ENCODE measurements at places on chromosomes 2 and 18.

DNA sequence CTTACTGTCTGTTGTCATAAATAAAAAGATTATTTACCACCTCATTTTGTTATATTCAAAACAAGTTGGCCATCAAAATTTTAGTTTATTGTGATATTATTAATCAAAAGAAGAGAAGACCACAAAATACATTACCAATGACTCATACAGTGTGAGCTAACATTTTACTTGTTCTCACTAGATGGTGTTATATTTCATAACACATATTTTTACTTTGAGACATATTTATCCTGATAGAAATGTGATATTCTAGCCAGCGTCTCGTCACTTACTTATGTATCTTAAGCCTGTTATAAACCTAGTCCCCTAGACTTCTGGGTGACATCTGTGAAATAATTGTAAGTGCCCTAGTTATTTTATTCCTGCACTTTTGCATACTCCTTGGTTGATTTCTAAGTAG, 263.2 kb downstream of the CDH7 start:
- no peak for DNase-seq

DNA sequence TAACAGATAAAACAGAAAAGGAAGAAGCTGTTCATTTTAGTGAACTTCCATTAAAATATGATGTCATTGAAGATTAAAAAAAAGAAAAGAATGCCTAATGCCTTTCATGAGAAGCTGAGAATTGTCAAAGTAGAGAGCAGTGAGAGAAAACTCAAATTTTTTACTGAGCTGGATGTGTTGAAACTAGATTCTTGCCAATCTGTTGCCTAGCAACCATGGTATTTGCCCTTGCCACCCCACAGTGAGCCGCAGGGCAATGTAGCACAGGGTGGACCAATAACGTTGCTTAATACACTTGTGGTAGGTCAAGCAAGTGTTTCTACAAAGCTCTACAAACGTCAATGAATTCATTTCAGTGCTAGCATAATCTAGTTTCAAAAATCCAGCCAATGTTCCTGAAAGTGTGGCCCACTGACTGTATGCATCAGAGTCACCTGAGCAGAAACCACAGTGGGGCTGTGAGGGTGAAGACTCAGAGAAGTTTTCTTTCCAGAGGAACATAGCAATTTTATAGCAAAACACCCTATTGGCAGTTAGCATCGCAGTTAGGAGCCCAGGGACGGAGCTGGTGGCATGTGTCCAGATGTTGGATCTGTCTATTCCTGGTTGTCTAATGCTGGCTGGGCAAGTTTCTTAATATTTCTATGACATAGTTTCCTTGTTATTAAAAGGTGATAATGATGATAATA, 132.2 kb downstream of the DOCK10 start:
- no peak for DNase-seq

GRCh38 chr2:99805930-99806476, 316.2 kb upstream of the REV1 start:
- no peak for DNase-seq

DNA sequence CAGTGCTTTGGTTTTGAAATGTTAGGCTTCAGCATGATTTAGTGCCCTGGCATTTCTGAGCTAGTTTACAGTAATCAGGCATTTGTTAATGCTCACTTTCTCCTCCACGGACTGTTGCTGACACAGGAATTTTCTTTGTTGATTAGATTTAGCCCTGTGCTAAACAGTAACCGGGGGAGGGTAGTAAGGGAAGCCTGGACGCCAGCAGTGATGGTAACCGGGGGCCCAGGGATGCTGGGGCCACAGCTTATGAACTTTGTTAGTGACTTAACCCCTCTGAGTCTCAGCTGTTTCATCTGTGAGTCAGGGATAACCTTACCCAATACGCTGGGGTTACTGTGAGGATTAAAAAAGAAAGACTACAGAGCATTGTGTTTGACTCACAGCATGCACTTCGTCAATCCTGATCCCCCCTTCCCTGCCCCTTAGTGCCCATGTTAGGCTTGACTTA, 33.5 kb downstream of the KLHL29 start:
- DNase-seq = no peak

GRCh38 chr2:121897335-121897970, 142.0 kb downstream of the TSN start:
- DNase-seq = no peak

- no peak for DNase-seq
These were observed 27.6 kb downstream of the STK17B start for GRCh38 chr2:196143730-196144131.

GRCh38 chr2:174972924-174973323, 32.3 kb downstream of the CHN1 start:
- no peak for DNase-seq

GRCh38 chr2:213098612-213099011, 52.8 kb downstream of the IKZF2 start:
- no peak for DNase-seq

DNA sequence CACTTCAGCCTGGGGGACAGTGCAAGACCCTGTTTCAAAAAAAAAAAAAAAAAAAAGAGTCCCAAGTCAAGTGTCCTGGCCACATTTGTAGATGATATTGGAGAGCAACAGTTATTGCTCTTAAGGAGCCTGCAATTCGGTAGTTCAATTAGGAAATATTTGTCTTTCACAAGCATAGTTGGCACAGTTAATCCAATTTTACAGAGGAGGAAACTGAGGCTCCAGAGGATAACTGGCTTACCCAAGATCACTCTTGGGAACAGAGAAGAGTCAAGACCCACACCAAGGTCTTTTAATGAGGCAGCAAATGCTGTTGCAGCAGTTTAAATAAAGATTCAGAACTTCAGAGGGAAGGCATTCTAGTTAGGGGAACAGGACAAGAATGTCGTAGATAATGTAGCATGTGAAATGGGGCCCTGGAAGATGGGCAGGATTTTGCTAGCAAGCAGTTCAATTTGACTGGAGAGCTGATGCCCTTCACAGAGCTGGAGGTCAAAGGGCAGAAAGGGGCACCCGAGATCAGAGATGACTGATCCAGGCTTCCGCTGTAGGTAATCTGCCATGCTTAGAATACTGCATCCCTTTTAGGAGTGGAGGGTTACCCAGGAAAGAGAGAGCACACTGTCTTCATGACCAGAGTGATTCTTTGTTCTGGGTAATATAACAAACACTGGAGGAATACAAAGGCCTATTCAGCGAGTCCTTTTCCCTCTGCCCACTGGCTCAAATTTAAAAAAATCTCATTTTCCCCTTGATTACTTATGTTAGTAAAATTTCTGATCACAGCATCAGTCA, 3.0 kb downstream of the NPC1 start:
- DNase-seq = no peak

GRCh38 chr2:241865957-241866789, 3.4 kb upstream of the RTP5 start:
- no peak for DNase-seq

GRCh38 chr2:29509397-29509796, 394.2 kb downstream of the CLIP4 start:
- no peak for DNase-seq

DNA sequence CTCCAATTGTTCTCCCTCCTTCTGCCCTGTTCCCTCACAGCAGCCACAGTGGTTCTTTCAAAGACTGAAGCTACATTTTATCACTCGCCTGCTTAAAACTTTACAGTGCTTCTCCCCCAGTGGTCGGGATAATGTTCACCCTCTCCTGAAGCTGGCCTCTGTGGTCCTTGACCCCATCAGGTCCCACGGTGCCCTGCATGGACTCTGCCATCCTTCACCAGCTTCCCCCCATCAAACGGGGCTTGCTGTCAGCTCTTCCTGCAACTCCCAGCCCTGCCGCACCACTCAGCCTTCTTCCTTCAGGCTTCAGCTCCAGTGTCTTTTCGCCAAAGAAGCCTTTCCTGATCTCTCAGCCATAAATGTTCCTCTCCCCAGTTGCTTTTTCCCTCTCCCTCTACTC, 118.1 kb downstream of the NEDD4L start:
- DNase-seq = no peak

- no peak for DNase-seq
These were observed 160.4 kb downstream of the DOCK10 start for GRCh38 chr2:224881846-224882245.

GRCh38 chr2:71720283-71720560, 266.9 kb downstream of the DYSF start:
- DNase-seq = no peak

- no peak for DNase-seq
These were observed 60.8 kb upstream of the GLS start for GRCh38 chr2:190819840-190820301.
